CD4-positive, alpha-beta T cell (primary cell): ENCODE measurements at places on chromosomes 2 and 18. TPM values are rescaled to one million over a fixed set of nuclear protein-coding genes. Genes with fewer than 3 reads are reported as not detected.

DNA sequence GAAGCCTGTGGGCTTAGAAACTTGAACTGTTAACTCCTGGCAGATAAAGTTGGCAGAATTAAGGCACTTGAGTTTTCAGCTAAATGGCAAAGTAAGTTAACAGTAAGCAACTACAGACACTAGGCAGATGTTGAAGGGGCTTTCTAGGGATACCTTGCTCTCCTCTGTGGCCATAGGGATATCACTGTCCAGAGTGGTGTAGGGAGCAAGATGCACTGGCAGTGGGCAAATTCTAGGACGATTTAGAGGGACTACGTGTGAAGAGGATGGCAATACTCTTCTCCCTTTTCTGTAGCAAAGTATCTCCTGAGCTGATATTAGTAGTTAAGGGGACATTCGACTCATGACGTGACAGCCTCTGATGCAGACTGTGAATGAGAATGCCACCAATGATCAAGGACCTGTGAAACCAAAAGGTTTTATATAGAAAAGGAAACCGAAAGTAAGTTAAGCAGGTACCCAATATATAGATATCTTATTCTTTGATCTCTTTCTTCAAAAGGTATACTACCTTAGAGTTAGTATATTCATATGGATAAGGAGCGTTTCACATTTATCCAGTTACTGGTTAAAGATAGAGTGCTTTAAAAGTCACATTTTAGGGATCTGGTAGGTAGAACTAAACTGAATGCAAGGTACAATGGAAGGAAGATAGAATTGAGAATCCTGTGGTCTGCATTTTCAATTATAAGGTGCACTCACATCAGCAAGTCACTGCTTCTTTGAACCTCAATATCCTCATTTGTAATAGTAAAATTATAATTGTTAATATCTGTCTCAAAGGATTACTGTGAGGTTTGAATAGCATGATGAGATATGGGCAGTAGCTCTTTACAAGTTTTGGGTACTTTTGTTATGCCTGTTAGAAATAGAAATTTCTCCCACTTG lies 106.4 kb downstream of the KCNH7 start:
- DNase-seq: peak; percentile 10
- no peaks in the 10 kb centered on the region for H3K4me1 ChIP-seq
- no peaks in the 10 kb centered on the region for H3K36me3 ChIP-seq
- H3K4me3 ChIP-seq: peak overlapping the region; percentile 10

Gene MDH1B
- 0.31 TPM for total RNA-seq

- no peaks in the 10 kb centered on the region for H3K27me3 ChIP-seq
- no peak overlapping the region for H3K27ac ChIP-seq
- H3K4me1 ChIP-seq: no peaks in the 10 kb centered on the region
- no peak overlapping the region for H3K4me3 ChIP-seq
- no peaks in the 10 kb centered on the region for H3K36me3 ChIP-seq
- no peak for DNase-seq
Measured at GRCh38 chr18:72091369-72091768, 452.8 kb downstream of the CBLN2 start.

Gene ALKAL2
- not detected for total RNA-seq

- no peak overlapping the region for H3K4me3 ChIP-seq
- no peaks in the 10 kb centered on the region for H3K36me3 ChIP-seq
- no peaks in the 10 kb centered on the region for H3K27me3 ChIP-seq
- H3K4me1 ChIP-seq: no peaks in the 10 kb centered on the region
- no peak for DNase-seq
Measured at GRCh38 chr18:31343454-31343853, 25.5 kb downstream of the DSG1 start.

DNA sequence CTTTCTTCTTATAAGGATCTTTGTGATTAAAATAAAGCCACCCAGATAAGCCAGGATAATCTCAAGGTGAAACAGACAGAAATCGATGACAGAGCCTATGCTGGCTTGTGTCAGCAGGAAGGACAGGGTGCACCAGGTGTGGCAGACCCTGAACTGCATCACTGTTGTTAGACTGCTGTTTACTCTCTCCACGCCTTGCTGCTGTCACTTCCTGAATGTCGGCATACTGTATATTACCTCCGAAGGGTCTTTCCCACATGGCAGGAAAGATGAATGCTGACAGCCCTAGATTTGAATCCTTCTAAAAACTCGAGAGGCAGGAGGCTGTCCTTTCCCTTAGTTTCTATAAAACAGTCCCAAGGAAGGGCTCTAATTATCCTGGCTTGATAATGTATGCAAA lies 18.9 kb upstream of the TMEM163 start:
- H3K4me3 ChIP-seq: no peak overlapping the region
- H3K27ac ChIP-seq: no peak overlapping the region
- no peaks in the 10 kb centered on the region for H3K36me3 ChIP-seq
- H3K4me1 ChIP-seq: no peaks in the 10 kb centered on the region
- no peak for DNase-seq

Gene ICA1L
- total RNA-seq: 1.6 TPM

DNA sequence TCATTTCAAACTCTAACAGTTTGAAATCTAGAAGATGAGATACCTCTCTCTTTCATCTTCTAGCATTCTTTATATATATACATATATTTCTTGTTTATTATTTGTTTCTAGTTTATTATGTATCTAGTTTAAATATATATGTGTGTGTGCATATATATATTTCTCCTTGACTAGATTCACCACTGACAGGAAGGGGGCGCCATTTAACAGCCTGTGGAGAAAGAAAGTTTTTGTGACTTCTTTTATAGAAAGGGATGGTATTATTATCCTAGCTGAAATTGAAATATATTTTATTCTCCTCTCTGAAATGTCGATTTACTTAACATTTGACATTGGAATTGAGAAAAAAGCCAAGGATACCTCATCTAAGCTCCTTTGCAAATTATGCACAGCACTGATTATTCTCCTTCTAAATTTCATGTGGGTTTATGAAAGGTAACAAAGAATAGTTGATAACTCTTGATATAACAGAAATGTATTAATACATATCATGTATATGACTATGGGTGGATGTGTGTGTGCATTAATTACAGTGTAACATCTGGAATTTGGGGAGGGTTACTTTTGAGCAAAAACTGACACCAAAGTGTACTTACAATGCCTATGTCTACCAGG lies 160.7 kb upstream of the NT5C1B start:
- DNase-seq: no peak
- H3K27me3 ChIP-seq: no peaks in the 10 kb centered on the region
- H3K4me1 ChIP-seq: no peaks in the 10 kb centered on the region
- no peak overlapping the region for H3K4me3 ChIP-seq
